ENCODE measurements at places on chromosomes 3 and 15. TPM values are rescaled to one million over a fixed set of nuclear protein-coding genes. Genes with fewer than 3 reads are reported as not detected.

DNA sequence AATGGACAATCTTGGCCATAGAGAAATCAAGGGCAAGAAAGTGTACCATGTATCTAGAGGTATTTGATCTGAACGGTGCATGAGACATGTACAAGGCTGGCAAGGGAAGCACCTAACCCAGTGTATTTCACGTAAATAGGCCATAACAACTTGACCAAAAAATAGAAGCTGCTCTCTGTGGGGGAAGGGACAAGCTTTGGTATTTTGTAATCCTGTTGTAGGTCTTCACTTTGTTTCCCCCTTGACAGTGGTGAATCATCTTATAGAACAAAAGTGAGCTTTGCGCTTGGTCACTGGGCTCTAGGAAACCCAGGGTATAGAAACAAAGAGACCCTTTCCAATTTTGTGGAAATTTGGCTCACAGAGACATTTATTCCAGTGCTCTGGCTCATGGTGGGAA, 21.0 kb downstream of the LARS2 start:
- no peaks in the 10 kb centered on the region for H3K36me3 ChIP-seq
- peaks cover 14% of the 10 kb centered on the region for H3K4me1 ChIP-seq
- H3K27me3 ChIP-seq = no peaks in the 10 kb centered on the region

GRCh38 chr3:184981071-184981470, 169.1 kb downstream of the VPS8 start:
- no peaks in the 10 kb centered on the region for H3K4me1 ChIP-seq
- no peak for DNase-seq
- no peak overlapping the region for H3K4me3 ChIP-seq
- H3K27ac ChIP-seq = no peak overlapping the region
- no peaks in the 10 kb centered on the region for H3K36me3 ChIP-seq
- H3K27me3 ChIP-seq = no peaks in the 10 kb centered on the region

DNA sequence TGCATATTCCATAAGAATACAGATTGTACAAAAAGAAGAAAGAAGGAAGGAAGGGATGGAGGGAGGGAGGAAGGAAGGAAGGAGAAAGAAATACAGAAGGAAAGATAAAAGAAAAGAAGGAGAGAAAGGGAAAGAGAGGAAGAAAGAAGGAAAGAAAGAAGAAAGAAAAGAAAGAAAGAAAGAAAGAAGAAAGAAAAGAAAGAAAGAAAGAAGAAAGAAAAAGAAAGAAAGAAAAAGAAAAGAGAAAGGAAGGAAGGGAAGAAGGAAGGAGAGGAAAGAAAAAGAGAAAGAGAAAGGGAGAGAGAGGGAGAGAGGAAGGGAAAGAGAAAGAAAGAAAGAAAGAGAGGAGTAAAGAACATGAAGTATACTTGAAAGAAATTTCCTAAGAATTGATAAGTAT, 577.9 kb upstream of the ALCAM start:
- H3K36me3 ChIP-seq = no peaks in the 10 kb centered on the region
- no peaks in the 10 kb centered on the region for H3K27me3 ChIP-seq
- DNase-seq = no peak
- H3K4me3 ChIP-seq = no peak overlapping the region
- H3K4me1 ChIP-seq = no peaks in the 10 kb centered on the region

GRCh38 chr3:124763206-124763605, 33.0 kb downstream of the UMPS start:
- no peak overlapping the region for H3K4me3 ChIP-seq
- DNase-seq = no peak
- peaks cover 55% of the 10 kb centered on the region for H3K36me3 ChIP-seq
- H3K27me3 ChIP-seq = no peaks in the 10 kb centered on the region
- peaks cover 18% of the 10 kb centered on the region for H3K4me1 ChIP-seq

GRCh38 chr3:166478356-166478755, 641.1 kb upstream of the BCHE start:
- no peak overlapping the region for H3K4me3 ChIP-seq
- H3K4me1 ChIP-seq = no peaks in the 10 kb centered on the region
- H3K27ac ChIP-seq = no peak overlapping the region

DNA sequence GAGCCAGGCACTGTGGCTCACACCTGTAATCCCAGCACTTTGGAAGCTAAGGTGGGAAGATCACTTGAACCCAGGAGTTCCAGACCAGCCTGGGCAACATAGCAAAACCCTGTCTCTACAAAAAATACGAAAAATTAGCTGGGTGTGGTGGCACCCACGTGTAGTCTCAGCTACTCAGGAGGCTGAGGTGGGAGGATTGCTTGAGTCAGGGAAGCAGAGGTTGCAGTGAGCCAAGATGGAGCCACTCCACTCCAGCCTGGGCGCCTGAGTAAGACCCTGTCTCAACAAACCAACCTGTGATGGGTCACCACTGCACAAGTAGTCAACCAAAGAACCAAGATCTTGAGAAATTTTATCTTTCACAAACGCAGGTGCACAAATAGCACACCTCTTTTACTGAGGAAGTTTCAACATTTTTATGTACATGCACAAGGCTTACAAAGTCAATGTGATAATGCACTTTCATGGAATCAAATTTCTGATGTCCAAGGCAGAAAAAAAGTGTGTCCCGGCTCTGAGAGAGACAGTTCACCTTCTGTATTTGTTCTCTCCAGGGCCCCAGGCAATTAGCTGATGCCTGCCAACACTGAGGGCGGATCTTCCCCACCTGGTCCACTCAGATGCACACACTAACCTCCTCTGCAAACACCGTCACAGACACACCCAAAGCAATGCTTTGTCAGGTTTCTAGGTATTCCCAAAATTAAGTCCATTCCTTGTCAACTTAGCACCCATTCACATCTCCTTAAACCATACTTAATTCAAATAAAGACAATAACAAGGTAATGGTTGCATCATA, 12.4 kb downstream of the ACAA1 start:
- no peak for DNase-seq
- H3K36me3 ChIP-seq = peaks cover 97% of the 10 kb centered on the region
- no peaks in the 10 kb centered on the region for H3K27me3 ChIP-seq
- H3K4me3 ChIP-seq = no peak overlapping the region
- H3K4me1 ChIP-seq = peaks cover 8% of the 10 kb centered on the region
- no peak overlapping the region for H3K27ac ChIP-seq

GRCh38 chr3:194888916-194889315, 203.2 kb downstream of the FAM43A start:
- no peaks in the 10 kb centered on the region for H3K27me3 ChIP-seq
- H3K36me3 ChIP-seq = no peaks in the 10 kb centered on the region
- H3K4me1 ChIP-seq = no peaks in the 10 kb centered on the region
- no peak for DNase-seq
- no peak overlapping the region for H3K27ac ChIP-seq

DNA sequence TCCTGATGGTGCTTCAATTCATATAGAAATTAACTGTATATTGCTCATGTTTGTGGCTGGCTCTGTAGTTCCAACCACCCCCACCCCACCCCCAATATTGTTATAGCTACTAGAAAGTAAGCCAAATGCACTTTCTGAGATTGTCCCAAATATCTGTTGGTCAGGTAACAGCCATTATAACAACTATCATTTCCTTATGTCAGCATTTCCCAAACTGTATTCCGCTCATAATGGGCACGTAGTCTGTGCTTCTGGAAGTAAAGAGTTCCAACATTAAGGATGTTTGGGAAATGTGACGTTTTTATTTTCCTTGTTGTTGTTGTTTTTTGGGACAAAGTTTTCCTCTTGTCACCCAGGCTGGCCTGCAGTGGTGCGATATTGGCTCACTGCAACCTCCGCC, 12.2 kb upstream of the TBL1XR1 start:
- no peak overlapping the region for H3K4me3 ChIP-seq
- DNase-seq = no peak
- no peaks in the 10 kb centered on the region for H3K36me3 ChIP-seq
- H3K4me1 ChIP-seq = no peaks in the 10 kb centered on the region

DNA sequence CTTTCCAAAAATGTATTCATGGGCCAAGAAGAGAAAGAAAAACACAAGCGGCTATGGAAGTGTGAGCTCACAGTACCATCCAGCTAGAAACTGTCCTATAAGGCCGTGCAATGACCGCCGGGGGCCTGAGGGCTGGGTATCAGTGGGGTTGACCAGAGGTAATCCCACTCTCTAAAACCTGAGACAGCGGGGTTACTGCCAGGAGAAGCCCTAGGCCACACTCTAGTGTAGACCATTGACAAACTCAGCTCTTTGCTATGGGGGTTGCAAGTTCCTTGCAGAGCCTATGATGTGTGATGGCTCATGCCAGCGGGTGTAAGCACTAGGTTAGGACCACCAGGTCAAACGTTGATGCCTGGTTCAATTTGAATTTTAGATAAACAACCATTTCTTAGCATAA, 25.9 kb upstream of the SLCO2A1 start:
- no peaks in the 10 kb centered on the region for H3K27me3 ChIP-seq
- H3K4me1 ChIP-seq = no peaks in the 10 kb centered on the region
- no peak overlapping the region for H3K27ac ChIP-seq
- no peak for DNase-seq
- no peak overlapping the region for H3K4me3 ChIP-seq

DNA sequence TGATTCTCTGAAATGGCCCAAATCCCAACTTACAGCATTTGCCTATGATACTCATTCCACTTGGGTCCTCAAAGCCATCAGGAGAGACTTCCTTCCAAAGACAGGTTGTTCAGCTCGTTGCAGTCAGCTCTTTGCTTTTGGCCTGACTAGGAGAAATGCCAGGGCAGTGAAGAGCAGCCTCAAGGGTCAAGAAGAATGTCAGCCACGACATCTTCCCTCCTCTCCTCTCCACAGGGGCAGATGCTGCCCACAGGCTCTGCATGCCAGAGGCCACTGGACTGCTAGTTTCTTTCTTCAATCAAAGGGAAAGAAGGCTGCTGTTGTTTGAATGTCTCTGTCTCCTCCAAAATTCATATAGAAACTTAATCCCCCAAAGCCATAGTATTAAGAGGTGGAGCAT, 201.7 kb upstream of the PFN2 start:
- no peak overlapping the region for H3K4me3 ChIP-seq
- no peaks in the 10 kb centered on the region for H3K27me3 ChIP-seq
- no peaks in the 10 kb centered on the region for H3K36me3 ChIP-seq
- no peak for DNase-seq

- H3K27ac ChIP-seq = peak overlapping the region; percentile 94
- H3K4me1 ChIP-seq = peaks cover 14% of the 10 kb centered on the region
- peak; percentile 70 for DNase-seq
- no peaks in the 10 kb centered on the region for H3K27me3 ChIP-seq
- no peaks in the 10 kb centered on the region for H3K36me3 ChIP-seq
These were observed 489 bp downstream of the GMPPB start for GRCh38 chr3:49723296-49723627.

GRCh38 chr3:31499281-31499680, 33.4 kb upstream of the STT3B start:
- no peak overlapping the region for H3K4me3 ChIP-seq
- H3K27ac ChIP-seq = no peak overlapping the region
- DNase-seq = no peak
- peaks cover 5% of the 10 kb centered on the region for H3K27me3 ChIP-seq
- no peaks in the 10 kb centered on the region for H3K4me1 ChIP-seq

DNA sequence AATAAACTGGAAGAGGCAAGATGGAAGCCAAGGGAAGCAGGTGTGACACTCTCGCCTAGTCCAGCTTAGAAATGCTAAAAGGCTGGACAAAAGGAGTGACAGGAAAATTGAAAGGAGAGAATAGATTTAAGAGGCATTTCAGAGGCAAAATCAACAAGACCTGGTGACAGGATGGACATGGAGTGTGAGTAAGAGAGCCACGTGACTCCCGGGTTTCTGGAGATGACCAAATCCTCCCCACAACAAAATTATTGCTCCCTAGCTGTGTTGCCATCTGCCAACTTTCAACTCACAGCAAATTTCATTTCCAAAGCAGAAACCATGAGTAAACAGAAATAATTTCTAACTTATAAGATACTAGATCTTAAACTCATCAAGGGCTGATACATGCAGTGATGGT, 52.6 kb downstream of the MTHFS start:
- H3K4me1 ChIP-seq = no peaks in the 10 kb centered on the region
- no peak for DNase-seq
- H3K36me3 ChIP-seq = no peaks in the 10 kb centered on the region
- H3K27me3 ChIP-seq = no peaks in the 10 kb centered on the region
- no peak overlapping the region for H3K4me3 ChIP-seq

DNA sequence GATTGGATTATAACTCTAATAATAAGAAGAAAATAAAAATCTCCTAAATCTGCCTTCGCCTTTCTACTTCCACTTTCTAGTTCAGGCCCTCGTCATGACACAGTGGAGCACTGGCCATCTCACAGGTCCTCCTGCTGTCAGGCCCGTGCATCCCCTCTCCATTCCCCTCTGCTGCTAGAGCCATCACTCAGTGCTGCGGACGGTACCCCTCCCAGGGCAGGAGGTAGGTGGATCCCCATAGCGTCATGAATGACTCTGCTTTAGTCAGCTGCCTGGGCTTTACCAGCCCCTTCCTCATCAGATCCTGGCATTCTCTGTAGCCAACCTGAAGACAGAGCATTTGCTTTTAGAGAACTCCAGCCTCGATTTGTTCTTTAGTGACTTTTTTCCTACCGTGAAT, 12.0 kb upstream of the PPP1R2 start:
- no peak for DNase-seq
- no peak overlapping the region for H3K4me3 ChIP-seq
- no peaks in the 10 kb centered on the region for H3K36me3 ChIP-seq
- H3K27me3 ChIP-seq = no peaks in the 10 kb centered on the region

DNA sequence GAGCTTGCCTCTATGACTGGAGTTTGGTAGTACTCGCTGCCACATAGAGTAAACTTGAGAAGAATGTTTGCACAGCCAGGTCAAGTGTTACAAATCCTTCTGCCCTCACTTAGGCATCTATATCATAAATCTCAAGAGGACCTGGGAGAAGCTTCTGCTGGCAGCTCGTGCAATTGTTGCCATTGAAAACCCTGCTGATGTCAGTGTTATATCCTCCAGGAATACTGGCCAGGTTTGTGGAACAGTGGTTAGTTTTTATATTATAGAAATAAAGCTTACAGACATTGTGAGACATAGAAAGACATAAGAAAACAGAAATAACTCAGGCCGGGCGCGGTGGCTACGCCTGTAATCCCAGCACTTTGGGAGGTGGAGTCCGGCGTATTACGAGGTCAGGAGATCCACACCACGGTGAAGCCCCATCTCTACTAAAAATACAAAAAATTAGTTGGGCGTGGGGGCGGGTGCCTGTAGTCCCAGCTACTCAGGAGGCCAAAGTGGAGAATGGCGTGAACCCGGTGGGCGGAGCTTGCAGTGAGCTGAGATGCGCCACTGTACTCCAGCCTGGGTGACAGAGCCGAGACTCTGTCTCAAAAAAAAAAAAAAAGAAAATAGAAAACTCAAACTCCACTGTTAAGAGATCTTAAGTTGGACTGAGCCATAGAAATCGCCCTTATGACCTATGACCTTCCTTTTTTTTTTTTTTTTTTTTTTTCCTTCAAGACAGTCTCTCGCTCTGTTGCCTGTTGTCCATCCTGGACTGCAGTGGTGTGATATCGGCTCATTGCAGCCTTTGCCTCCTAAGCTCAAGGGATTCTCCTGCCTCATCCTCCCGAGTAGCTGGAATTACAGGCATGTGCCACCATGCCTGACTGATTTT, 2.2 kb downstream of the RPSA start:
- no peak overlapping the region for H3K4me3 ChIP-seq
- peaks cover 18% of the 10 kb centered on the region for H3K4me1 ChIP-seq
- no peaks in the 10 kb centered on the region for H3K27me3 ChIP-seq
- no peak overlapping the region for H3K27ac ChIP-seq
- DNase-seq = no peak
- H3K36me3 ChIP-seq = peaks cover 46% of the 10 kb centered on the region

Gene RBMS3
- total RNA-seq = 37.9 TPM

Gene NR2E3
- total RNA-seq = 0.46 TPM

Gene PLSCR2
- total RNA-seq = not detected

Gene CEP152
- 3.9 TPM for total RNA-seq

Gene KY
- 1.9 TPM for total RNA-seq

Gene PBRM1
- 32.9 TPM for total RNA-seq

Gene HTR3E
- total RNA-seq = not detected

Gene GPR149
- total RNA-seq = not detected

Gene USP50
- total RNA-seq = not detected

Gene SAMD7
- not detected for total RNA-seq

Gene DAZL
- not detected for total RNA-seq

Gene FGF12
- 83.6 TPM for total RNA-seq

Gene BRPF1
- 18.2 TPM for total RNA-seq
